ENCODE measurements at places on chromosomes 6 and 20.

GRCh38 chr20:53409447-53409717 lies 184.3 kb downstream of the ZNF217 start:
- no peak for DNase-seq

DNA sequence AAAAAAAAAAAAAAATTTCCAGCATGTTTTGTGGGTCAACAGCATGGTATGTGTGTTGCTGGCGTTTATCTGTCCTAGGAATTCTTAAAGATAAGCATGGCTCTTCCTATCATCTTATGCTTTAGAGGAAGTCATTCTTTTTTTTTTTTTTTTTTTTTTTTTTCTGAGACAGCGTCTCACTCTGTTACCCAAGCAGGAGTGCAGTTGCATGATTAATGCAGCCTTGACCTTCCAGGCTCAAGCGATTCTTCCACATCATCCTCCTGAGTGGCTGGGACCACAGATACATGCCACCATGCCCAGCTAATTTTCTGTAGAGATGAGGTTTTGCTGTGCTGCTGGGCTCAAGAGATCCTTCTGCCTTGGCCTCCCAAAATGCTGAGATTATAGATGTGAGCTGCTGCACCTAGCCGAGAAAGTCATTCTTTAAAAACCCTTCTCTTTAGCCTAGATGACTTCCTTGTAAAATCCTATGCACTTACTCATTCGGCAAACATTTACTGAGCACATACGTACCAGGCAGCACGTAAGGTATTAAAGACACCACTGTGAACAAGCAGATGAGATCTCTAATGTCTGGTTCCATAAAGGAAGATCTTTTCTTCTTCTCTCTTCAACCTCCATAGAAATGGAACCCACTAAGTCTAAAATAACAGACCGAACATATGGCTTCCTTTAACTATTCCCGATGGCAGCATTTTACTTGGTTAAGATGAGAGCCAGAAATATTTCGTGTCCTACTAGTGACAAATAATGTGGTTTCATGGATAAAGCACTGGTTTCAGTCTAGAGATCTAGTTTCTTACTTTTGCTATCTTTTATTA lies 122.4 kb downstream of the RIN2 start:
- DNase-seq: no peak

- no peak for DNase-seq
These were observed 21.2 kb upstream of the PCMTD2 start for GRCh38 chr20:64234291-64234791.

- DNase-seq: no peak
These were observed 102.9 kb downstream of the MAP3K7 start for GRCh38 chr6:90483956-90484355.

Data from activated naive CD4-positive, alpha-beta T cell (primary cell).